ENCODE measurements at places on chromosomes 2 and 18.

DNA sequence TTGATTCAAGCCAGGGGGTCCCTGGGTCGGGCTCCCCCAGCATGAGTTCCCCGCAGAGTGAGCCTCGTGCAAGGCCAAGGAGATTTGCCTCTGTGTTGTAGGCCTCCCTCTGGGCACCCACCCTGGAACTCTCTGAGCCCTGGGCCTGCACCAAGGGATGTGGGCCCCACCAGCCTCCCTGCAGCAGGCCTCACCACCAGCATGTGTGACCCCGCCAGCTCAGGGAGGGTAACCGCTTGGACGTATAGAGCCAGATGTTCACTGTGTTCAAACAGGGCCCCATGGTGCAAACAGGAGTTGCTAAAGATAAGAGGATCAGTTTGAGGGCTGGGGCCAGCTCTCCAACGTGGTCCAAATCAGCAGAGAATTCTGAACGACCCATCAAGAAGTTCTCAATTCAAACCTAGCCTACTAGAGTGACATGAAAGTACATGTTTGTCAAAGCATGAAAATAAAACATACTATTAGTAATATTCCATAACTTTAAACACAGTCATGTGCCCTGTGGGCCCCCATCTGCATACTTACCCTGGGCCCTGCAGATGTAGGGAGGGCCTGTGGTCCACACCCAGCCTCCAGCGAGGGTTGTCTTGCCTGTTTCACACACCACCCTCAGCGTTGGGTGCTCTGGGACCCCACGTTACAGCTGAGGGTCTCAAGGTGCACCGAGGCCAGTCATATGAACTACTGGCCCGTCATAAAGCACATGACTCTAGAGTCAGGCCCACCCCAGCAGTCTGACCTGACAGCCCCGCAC, 5.5 kb upstream of the TUBB6 start:
- no peak for DNase-seq

GRCh38 chr2:75598589-75599155, 37.9 kb upstream of the EVA1A start:
- DNase-seq, result no peak

DNA sequence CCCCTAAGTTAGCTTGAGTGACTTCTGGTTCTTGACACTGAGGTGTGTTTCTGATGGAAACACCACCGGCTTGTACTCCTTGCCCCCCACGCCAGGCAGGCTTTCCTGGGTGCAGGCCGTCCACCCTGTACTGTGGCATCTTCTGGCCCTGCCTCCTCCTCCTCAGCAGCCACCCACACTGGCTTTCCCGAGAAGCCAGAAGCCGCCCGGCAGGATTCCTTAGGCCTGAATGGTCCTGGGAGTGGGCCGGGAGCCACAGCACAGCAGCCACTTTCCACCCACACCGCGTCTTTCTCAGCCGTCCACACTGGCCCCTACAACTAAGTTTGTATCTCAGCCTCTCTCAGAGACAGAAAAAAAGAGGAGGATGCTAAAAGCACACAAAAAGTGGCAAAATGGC, 2.1 kb upstream of the HSBP1L1 start:
- no peak for DNase-seq

GRCh38 chr2:206443735-206444527, 599 bp downstream of the ADAM23 start:
- peak; percentile 1 for DNase-seq

GRCh38 chr2:105856581-105856980, 111.9 kb downstream of the NCK2 start:
- no peak for DNase-seq

GRCh38 chr2:166411473-166412230, 35.9 kb upstream of the SCN9A start:
- DNase-seq, result no peak

- no peak for DNase-seq
Measured at GRCh38 chr2:193527146-193527545, 1332.4 kb upstream of the TMEFF2 start.

DNA sequence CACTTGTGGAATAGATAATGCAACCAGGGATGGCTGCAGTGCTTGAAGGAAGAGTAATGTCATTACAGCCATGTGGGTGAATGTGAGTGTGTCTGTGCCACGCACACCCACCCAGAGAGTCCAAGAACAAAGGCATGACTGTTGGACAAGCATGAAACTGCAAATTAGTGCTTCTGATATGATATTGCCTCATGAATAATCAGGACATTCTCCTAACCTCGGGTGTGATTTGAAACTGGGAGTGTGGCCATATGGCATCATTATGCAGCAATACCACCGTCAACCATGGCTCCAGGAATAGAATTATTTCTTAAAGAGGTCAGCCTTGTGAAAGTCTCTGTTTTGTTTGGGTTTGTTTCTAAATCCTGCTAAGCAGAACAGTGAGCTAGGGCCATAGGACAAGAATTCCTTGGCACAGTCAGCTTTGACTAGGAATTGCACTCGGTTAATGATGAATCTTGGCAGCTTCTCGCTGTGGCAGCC, 678.0 kb upstream of the RAB6C start:
- no peak for DNase-seq

DNA sequence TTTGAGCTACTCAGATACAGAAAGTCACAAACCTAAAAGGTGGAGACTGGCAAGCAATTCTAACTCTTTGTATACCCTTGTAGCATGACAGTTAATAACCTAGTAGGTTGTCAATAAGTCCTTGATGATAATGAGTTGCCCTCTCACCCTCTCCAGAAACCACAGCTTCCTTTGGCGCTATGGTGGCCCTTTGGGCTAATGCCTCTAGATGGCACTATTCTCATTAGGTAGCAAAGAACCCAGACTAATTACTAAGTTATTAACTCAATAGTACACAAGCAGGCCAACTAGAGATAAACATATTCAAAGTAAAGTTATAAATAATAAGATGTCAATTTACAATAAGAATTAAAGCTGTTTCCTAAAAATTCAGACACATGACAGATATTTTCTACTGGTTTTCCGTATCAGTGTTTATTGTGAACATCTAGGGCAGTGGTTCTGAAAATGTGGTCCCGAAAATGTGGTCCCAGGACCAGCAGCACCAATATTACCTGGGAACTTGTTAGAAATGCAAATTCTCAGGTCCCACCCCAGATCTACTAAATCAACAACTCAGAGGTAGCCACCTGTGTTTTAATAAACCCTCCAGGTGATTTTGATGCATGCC, 41.1 kb downstream of the LDAH start:
- peak; percentile 8 for DNase-seq

- DNase-seq, result no peak
Measured at GRCh38 chr18:75363446-75364225, 63.9 kb downstream of the SMIM21 start.

DNA sequence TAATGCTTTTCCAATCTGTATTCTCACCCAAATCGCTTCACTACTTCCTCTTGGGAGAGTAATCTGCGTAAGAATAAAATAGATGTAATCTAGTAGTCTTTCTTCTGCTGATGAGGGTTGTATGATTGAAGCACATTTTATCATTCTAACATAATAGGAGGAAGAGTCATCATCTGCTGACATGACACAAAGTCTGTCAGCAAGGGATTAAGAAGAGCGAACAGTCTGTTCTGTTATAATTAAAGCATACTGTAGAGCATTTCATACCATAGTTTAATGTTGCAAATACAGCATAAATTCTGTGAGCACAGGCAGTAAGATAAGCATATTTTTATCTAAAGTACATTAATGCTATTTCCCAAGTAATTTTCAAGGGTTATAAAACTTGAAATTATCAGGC, 10.4 kb downstream of the SLC25A52 start:
- DNase-seq, result no peak
